Esophagus mucosa (tissue), 1 donor: ENCODE measurements at places on chromosomes 3 and 15.

DNA sequence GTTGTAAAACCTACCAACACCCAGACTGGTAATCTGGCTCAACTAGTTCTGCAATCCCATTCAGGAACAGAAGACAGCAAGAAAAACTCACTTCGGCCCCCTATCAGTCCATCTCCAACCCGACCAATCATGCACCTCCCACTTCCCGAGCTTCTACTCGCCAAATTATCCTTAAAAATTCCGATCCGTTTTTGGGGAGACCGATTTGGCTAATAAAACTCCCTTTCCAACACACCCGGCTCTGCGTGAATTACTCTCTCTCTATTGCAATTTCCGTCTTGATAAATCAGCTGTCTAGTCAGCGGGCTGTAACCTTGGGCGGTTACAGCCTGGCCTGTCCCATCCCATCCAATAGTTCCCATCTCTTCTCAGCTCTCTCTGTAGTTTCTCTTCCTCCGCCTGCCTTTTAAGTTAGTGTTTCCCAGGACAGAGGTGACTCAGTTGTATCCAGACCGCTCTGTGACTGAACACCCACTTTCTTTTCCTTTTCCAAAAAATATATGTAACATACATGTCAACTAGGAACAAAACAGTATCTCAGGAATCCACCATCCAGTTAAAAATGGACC lies 780 bp upstream of the ACAD9 start:
- peak; percentile 58 for ATAC-seq

GRCh38 chr3:41681479-41681878 lies 280.4 kb downstream of the ULK4 start:
- ATAC-seq = no peak

GRCh38 chr15:101318147-101318819 lies 23.2 kb upstream of the SNRPA1 start:
- ATAC-seq = peak; percentile 93

GRCh38 chr3:148332509-148332908 lies 365.2 kb upstream of the AGTR1 start:
- ATAC-seq = no peak

- no peak for ATAC-seq
Observed at GRCh38 chr3:120604382-120604781, 8.2 kb downstream of the NDUFB4 start.

- ATAC-seq = no peak
Observed at GRCh38 chr15:50675535-50676144, 11.0 kb downstream of the TRPM7 start.

- no peak for ATAC-seq
Observed at GRCh38 chr3:185630182-185630622, 44.1 kb downstream of the SENP2 start.
